Activated naive CD8-positive, alpha-beta T cell treated with anti-CD3 and anti-CD28 coated beads for 36 hours (primary cell): ENCODE measurements at places on chromosomes 1 and 21. TPM values are rescaled to one million over a fixed set of nuclear protein-coding genes. Genes with fewer than 3 reads are reported as not detected.

- DNase-seq: no peak
- no peak overlapping the region for H3K27ac ChIP-seq
- no peaks in the 10 kb centered on the region for H3K36me3 ChIP-seq
- no peaks in the 10 kb centered on the region for H3K27me3 ChIP-seq
These were observed 7.6 kb upstream of the CDCP2 start for GRCh38 chr1:54160351-54160750.

GRCh38 chr1:166888373-166889111, 12.5 kb upstream of the TADA1 start:
- DNase-seq: no peak
- H3K4me1 ChIP-seq: peaks cover 11% of the 10 kb centered on the region

- peaks cover 4% of the 10 kb centered on the region for H3K4me1 ChIP-seq
- no peaks in the 10 kb centered on the region for H3K27me3 ChIP-seq
- H3K36me3 ChIP-seq: peaks cover 38% of the 10 kb centered on the region
- no peak for DNase-seq
- H3K27ac ChIP-seq: no peak overlapping the region
These were observed 50.7 kb downstream of the ZZZ3 start for GRCh38 chr1:77631751-77632150.

DNA sequence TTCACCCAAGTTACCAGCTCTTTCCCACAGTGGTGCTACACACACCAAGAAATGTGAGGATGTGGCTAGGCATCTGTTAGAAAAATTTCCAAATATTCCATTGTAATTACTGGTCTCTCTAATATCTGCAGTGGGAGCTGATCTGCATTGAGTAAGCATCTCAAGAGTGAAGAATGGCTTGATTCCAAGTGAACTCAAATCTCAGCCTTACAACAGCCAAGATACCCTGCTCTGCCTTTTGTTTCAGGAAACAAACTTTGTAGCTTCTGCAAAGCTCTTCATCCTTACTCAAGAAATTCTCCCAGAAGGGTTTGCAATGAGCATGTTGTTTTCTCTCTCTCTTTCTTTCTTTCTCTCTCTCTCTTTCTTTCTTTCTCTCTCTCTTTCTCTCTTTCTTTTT, 181.1 kb downstream of the FCRL5 start:
- H3K36me3 ChIP-seq: no peaks in the 10 kb centered on the region
- peaks cover 28% of the 10 kb centered on the region for H3K27me3 ChIP-seq
- no peak overlapping the region for H3K4me3 ChIP-seq

GRCh38 chr1:107875689-107876088, 89.3 kb downstream of the VAV3 start:
- H3K27me3 ChIP-seq: no peaks in the 10 kb centered on the region
- DNase-seq: no peak
- no peak overlapping the region for H3K4me3 ChIP-seq
- H3K4me1 ChIP-seq: peaks cover 39% of the 10 kb centered on the region
- peaks cover 18% of the 10 kb centered on the region for H3K36me3 ChIP-seq
- no peak overlapping the region for H3K27ac ChIP-seq

DNA sequence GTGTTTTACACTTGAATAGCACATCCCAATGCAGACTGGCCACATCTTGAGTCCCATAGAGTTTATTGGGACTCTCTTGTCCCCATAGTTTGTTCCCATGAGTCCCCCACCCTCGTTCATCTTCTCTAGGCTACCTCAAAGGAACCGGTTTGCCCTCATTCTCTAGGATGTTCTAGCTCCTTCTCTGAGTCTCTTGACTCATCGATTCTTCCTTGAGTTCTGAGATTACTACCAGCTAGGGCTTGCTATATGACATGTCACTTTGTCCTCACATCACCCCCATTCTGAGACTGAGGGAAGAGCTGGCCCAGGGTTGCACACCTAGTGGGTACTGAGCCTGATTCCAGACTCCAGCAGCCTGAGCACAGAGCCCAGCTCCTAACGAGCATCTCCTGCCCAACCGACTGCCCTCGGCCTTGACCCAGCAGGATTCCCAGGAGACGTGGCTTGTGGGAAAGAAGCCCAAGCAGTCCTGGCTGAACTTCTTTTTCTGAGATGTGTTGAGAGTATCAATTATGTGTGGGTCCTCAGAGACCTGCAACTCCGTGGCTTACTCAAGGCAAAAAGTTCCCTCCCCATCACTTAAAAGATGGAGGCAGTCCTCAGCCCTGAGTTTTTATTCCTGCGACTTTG, 42.0 kb downstream of the TMEM51 start:
- H3K4me1 ChIP-seq: no peaks in the 10 kb centered on the region
- peaks cover 2% of the 10 kb centered on the region for H3K27me3 ChIP-seq
- H3K27ac ChIP-seq: no peak overlapping the region
- DNase-seq: no peak
- no peaks in the 10 kb centered on the region for H3K36me3 ChIP-seq

GRCh38 chr21:34181431-34182039, 108.2 kb downstream of the MRPS6 start:
- H3K4me3 ChIP-seq: no peak overlapping the region
- H3K36me3 ChIP-seq: no peaks in the 10 kb centered on the region
- no peak overlapping the region for H3K27ac ChIP-seq
- peaks cover 2% of the 10 kb centered on the region for H3K4me1 ChIP-seq

DNA sequence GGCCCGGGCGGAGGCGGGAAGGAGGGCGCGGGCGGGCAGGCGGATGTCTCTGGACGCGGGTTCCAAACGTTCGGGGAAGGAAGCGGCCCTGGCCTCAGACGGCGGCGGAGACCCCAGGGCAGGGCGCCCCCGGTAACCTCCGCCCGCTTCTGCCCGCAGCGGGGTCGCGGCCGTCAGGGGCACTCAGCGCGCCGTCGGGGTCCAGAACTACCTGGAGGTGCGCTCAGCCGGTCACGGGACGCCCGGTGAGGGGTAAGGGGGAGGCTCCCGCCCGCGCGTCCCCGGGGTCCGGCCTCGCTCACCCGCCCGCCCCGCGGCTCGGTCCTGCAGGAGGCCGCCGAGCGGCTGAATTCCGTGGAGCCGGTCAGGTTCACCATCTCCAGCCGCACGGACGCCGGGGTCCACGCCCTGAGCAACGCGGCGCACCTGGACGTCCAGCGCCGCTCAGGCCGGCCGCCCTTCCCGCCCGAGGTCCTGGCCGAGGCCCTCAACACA, 406 bp downstream of the PUSL1 start:
- no peak for DNase-seq
- no peaks in the 10 kb centered on the region for H3K27me3 ChIP-seq
- peak overlapping the region; percentile 82 for H3K4me3 ChIP-seq
- peaks cover 21% of the 10 kb centered on the region for H3K4me1 ChIP-seq
- H3K36me3 ChIP-seq: no peaks in the 10 kb centered on the region

- DNase-seq: no peak
- H3K4me3 ChIP-seq: no peak overlapping the region
- no peaks in the 10 kb centered on the region for H3K27me3 ChIP-seq
- no peak overlapping the region for H3K27ac ChIP-seq
- H3K4me1 ChIP-seq: peaks cover 53% of the 10 kb centered on the region
These were observed 7.6 kb downstream of the TTF2 start for GRCh38 chr1:117067533-117068370.

- H3K36me3 ChIP-seq: peaks cover 3% of the 10 kb centered on the region
- H3K27me3 ChIP-seq: no peaks in the 10 kb centered on the region
- no peak overlapping the region for H3K27ac ChIP-seq
- no peak for DNase-seq
- no peak overlapping the region for H3K4me3 ChIP-seq
These were observed 23.5 kb downstream of the COL6A1 start for GRCh38 chr21:46005081-46005480.

DNA sequence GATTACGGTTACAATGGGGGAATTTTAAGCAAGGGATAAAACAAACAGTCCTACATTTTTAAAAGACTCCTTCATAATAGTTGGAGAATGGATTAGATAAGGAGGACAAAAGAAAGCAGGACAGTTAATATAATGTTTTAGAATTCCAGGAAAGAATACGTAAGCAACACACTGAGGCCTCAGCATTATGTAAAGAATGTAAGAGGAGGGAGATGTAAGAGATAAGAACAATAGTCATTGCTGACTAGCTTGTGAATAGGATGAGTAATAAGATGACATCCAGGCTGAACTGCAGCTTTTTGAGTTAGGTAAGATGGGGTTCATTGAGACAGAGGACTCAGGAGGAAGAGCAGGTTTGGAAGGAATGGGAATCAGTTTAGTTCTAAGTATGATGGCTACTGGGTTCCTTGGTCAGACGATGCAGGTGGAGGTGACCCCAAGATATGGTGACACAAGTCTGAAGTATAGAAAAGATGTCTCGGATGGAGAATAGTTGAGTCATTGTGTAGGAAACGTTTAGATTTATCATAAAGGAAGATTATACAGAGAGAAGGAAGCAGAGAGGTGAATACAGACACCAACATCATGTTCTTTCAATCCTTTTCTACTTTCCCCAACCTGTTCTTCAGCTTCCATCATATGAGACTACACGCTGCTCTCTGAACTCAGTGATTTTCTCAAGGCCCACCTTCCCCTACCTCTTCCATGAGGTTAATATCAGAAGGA, 372.8 kb downstream of the PTBP2 start:
- H3K4me1 ChIP-seq: no peaks in the 10 kb centered on the region
- peaks cover 10% of the 10 kb centered on the region for H3K36me3 ChIP-seq
- no peak overlapping the region for H3K4me3 ChIP-seq
- DNase-seq: no peak
- H3K27me3 ChIP-seq: no peaks in the 10 kb centered on the region
- no peak overlapping the region for H3K27ac ChIP-seq

DNA sequence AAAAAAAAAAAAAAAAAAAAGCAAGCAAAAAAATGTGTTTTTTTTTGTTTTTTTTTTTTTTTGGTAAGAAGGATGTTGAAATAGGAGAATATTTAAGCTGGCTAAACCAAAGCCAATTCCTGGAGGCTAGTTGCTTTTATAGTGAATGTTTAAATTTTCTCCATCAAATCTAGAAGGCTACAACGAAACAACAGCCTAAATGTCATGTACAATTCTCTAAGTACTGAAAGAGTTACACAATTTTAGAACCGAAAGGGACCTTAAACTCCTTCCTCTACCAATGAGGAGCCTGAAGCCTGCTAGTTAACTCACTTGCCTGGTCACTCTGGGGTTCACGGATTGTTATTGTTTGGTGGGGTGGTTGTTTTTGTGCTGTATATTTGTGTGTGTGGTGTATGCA, 3.5 kb downstream of the WLS start:
- DNase-seq: no peak
- no peaks in the 10 kb centered on the region for H3K36me3 ChIP-seq
- H3K27me3 ChIP-seq: peaks cover 59% of the 10 kb centered on the region
- peaks cover 15% of the 10 kb centered on the region for H3K4me1 ChIP-seq
- no peak overlapping the region for H3K4me3 ChIP-seq
- no peak overlapping the region for H3K27ac ChIP-seq

DNA sequence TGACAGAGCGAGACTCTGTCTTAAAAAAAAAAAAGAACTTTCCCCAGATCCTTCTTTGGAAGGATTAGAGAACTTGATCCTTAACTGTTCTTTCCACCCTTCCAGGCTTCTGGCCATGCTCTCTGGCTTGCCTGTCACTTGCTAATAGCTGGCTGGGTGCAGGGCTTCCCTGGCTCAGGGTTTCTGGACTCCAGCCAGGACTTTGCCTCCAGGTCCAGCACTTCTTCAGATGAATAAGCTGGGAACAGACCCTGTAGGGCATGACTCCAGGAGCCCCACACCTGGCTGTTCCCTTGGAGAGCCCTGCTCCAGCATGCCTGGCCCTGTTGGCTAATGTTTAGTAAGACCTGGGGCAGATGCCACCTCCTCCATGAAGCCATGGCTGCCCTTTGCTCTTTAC, 3.3 kb upstream of the NT5C1A start:
- H3K4me1 ChIP-seq: peaks cover 6% of the 10 kb centered on the region
- no peak overlapping the region for H3K4me3 ChIP-seq
- H3K27ac ChIP-seq: no peak overlapping the region
- H3K27me3 ChIP-seq: peaks cover 19% of the 10 kb centered on the region
- no peaks in the 10 kb centered on the region for H3K36me3 ChIP-seq
- no peak for DNase-seq

DNA sequence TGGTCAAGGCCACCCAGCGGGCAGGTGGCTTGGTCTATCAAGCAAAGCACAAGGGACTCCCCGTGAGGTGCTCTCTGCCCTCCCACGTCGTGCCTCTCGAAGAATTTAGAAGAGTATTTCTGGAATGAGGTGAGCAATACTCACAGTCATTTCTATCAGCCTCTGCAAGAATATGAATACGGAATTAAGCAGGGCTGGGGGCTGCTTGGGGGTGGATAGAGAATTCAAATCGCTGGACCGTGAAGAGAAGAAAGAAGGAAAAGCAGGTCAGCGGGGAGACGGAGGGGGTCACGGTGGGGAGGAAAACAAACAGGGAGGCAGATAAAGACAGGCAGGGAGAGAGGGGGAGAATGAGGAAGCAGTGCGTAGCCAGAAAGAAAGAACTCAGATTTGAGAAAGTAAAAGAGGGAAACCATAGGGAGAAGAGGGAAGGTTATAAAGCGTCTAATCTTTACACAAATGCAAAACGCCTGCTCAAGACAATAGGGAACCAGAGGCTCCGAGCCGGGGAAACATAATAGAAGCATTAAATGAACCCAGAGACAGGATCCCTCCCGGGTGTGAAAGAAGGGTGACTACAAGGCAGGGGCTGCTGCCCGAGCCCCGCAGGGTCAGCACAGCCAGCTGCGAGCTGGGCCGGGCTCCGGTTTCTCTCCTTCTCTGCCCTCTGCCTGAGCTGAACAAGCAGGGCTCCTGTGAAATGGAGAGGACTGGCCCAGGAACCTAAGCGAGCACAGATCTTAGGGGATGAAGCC, 2.1 kb upstream of the EDN2 start:
- no peak overlapping the region for H3K4me3 ChIP-seq
- H3K27me3 ChIP-seq: peaks cover 31% of the 10 kb centered on the region
- no peak overlapping the region for H3K27ac ChIP-seq
- H3K4me1 ChIP-seq: peaks cover 6% of the 10 kb centered on the region

- H3K4me1 ChIP-seq: peaks cover 50% of the 10 kb centered on the region
- H3K27me3 ChIP-seq: no peaks in the 10 kb centered on the region
- H3K36me3 ChIP-seq: peaks cover 30% of the 10 kb centered on the region
- peak overlapping the region; percentile 97 for H3K4me3 ChIP-seq
- peak overlapping the region; percentile 94 for H3K27ac ChIP-seq
These were observed 3.6 kb downstream of the SKI start for GRCh38 chr1:2231532-2232254.

DNA sequence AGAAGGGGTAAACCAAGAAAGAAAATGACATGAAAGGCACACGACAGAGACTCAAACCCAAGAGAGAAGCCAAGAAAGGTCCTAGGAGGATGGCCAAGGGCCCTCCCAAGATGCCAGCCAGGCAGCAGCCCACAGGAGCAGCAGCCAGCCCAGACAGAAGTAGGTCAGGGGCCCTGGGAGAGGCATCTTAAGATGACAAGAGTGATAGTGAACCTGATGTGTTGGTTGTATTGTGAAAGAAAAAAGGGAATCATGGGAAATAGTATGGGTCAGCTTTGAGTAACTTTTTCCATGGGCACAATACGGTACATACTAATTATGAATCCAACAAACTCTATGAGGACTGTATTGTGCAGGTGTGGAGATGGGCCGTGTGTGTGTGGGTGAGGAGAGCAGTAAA, 3.3 kb downstream of the CCSAP start:
- H3K4me1 ChIP-seq: peaks cover 32% of the 10 kb centered on the region
- H3K27me3 ChIP-seq: peaks cover 1% of the 10 kb centered on the region
- no peak overlapping the region for H3K27ac ChIP-seq
- H3K4me3 ChIP-seq: peak overlapping the region; percentile 5

GRCh38 chr1:159647616-159648015, 60.0 kb downstream of the APCS start:
- no peaks in the 10 kb centered on the region for H3K4me1 ChIP-seq
- H3K27ac ChIP-seq: no peak overlapping the region
- peaks cover 4% of the 10 kb centered on the region for H3K27me3 ChIP-seq
- DNase-seq: no peak
- H3K4me3 ChIP-seq: no peak overlapping the region

GRCh38 chr1:204997591-204998355, 45.2 kb upstream of the CNTN2 start:
- no peak overlapping the region for H3K27ac ChIP-seq
- no peak overlapping the region for H3K4me3 ChIP-seq
- H3K36me3 ChIP-seq: no peaks in the 10 kb centered on the region

HCRTR1 gene
- not detected for total RNA-seq

NEK7 gene
- 57.4 TPM for total RNA-seq

MXRA8 gene
- 0.50 TPM for total RNA-seq

C1orf53 gene
- total RNA-seq: 0.95 TPM

AKR7A3 gene
- total RNA-seq: 0.52 TPM
